Activated naive CD4-positive, alpha-beta T cell treated with Interleukin-2 at 50 U/mL for 16 hours (primary cell): ENCODE measurements at places on chromosomes 3 and 15.

GRCh38 chr15:56099311-56099710 lies 105.9 kb upstream of the NEDD4 start:
- no peak for DNase-seq

- no peak for DNase-seq
Observed at GRCh38 chr15:99108993-99109392, 4.1 kb downstream of the SYNM start.

GRCh38 chr15:67884514-67885174 lies 44.8 kb upstream of the RNU6-1 start:
- DNase-seq: peak; percentile 53

GRCh38 chr3:130948001-130948773 lies 54.3 kb downstream of the ATP2C1 start:
- no peak for DNase-seq

- no peak for DNase-seq
Observed at GRCh38 chr3:193872265-193872753, 263.6 kb upstream of the HES1 start.

- no peak for DNase-seq
Observed at GRCh38 chr15:56763141-56763895, 30.0 kb upstream of the ZNF280D start.
